ENCODE measurements at places on chromosomes 11 and 22.
A peak's percentile ranks its signal among the peaks of the same experiment; 100 is the strongest.

DNA sequence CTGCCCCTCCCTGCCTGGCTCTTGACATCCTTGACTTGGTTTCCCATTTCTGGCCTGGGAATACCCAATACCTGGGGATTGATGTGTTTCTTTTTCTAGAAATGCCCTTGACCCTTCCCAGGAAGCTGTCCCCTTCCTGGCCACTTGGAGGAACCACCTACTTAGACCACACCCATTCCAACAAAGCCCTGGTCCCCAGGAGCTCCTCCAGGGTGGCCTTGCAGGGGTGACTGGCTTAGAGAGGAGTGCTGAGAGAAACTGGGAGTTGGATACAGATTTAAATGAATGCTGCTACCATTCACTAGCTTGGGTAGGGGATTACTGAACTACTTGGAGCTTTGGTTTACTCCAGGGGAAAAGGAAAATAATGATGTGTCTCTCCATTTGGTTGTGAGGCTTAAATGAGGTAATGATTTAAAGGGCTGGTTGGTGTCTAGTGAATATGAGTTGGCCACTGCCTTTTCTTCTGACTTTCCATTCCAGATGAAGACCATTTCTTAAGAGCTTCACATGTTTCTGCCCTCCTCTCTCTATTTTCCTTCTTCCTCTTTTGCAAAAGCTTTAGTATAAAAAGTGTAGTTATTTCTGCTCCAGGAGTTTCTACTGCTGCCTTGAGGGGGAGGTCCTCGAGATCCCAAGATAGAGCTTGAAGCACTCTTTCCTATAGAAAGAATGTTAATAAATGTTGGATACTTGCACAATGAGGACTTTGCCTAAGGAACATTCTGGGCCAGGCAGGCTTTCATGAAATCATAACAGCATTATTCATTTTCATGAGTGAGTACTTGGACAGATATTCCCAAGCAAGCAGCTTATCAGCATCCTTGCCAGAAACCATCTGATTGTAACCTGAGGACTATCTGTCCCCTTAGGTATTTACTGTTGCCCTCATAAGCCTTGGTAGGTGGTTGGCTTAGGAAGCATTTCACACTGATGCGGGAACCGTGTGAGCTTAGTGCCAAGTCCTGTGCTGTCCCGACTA, 22.4 kb downstream of the PANX1 start:
- DNase-seq, result no peak

- no peak for DNase-seq
These were observed 5.2 kb downstream of the CAPN5 start for GRCh38 chr11:77071671-77072605.

DNA sequence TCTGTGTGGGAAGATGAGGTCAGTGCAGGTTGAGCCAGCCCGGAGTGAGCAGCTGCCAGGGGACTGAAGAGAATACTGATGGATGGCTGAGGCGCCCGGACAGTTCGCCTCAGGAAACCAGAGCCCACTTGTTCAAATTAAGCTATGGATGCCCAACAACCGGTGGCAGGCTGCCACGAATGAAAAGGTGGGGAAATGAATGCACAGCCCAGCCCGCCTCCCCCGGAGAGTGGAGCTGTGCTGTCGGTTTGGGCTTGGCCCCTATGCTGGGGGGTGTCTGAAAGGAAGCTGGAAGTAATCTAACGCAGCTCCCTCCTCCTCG, 21.9 kb downstream of the HSPA8 start:
- no peak for DNase-seq

DNA sequence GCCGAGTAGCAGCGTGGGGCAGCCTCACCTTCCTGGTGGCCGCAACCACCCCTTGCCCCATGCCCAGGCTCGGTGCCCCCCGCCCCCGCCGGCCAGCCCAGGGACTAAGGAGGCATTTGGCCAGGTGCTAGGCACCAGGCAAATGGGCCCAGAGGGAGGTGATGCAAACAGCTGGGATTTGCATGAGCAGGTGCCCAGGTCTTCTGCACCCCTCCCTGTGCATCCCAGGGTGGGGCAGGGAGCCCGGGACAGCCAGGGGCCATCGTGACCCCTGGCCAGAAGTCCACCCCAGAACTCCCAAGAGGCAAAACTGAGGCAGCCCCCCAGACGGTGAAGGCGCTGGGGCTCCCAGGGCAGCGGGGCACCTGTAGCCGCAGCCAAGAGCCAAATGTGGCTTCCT, 18.1 kb downstream of the TRPM5 start:
- DNase-seq, result no peak

GRCh38 chr11:47523490-47524225, 29.3 kb downstream of the CELF1 start:
- no peak for DNase-seq

DNA sequence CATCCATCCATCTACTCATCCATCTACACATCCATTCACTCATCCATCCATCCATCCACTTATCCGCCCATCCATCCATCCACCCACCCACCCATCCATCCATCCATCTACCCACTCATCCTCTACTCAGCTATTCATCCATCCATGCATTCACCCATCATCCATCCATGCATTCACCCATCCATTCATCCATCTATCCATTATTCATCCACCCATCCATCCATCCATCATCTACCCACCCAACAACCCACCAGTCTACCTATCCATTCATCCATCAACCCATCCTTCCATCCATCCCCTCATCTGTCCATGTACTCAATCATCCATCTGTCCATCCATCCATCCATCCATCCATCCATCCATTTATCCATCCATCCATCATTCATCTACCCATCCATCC, 972.7 kb downstream of the BRD1 start:
- DNase-seq, result no peak

DNA sequence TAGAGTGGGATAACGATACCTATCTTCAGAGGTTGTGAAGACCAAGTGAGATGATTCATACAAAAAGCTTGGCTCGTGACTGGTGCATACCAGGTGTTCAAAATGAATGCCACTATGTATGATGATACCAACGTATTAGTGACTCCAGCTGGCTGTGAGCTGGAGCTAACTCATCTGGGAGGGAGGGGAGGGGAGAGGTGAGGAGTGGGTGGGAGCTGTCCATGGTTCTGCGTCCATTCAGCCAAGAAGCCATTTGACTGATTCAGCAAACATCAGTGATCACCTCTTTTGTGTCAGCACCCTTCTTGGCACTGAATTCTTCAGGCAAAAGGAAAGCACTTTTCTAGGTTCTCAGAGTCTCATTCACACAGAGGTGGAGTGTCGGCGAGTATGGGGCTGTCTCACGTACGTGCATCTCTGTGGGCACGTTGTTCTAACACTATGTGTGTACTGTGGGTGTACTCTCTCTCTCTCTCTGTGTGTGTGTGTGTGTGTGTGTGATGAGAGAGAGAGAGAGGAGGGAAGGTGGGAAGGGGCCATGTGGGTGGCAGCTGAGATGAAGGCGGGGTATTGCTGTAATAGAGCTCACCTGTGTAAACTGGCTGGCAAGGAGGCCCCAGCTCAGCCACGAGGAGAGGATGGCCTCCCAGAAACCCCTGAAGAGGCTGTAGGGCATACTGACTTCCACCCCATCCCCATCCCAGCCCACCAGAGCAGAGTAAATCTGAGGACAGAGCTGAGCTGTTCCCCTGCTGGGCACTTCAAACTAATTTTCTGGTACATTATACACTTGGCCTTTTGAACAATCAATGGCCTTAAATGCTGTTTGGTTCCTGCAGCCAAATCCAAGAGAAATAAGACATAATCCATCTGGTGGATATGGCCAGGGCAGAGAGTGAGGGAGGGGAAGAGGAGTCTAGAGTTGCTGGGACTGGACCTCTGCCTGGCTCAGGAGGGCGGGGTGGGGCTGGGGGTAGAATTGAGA, 96.1 kb upstream of the THY1 start:
- DNase-seq, result peak; percentile 89

DNA sequence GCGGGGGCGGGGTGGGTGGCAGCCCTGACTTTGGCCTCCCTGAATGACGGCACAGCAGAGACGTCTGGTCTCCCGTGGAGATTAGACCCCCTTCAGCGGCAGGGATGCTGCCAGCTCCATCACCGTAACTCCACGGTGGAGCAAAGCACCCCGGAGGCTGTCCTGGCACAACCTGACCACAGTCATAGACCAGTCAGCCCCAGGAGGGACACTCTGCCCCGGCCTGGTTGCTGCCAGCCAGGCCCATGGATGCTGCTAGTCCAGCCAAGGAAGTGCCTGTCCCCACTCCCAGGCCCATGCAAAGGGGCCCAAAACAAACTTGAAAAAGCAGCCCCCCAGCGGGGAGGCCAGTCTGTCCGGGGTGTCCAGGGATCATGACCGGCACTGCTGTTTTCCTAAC, 11.5 kb upstream of the ANO1 start:
- DNase-seq, result no peak

- DNase-seq, result no peak
These were observed 20.7 kb downstream of the FAM83F start for GRCh38 chr22:40015358-40015976.

All from neural progenitor cell (in vitro differentiated cells).